DMS153 (cell line): ENCODE measurements at places on chromosomes 4 and X.

- DNase-seq = no peak
Observed at GRCh38 chr4:48017108-48017571, 568 bp downstream of the NIPAL1 start.

- DNase-seq = peak; percentile 40
Observed at GRCh38 chrX:34656842-34657725, at the start of gene TMEM47. Gene TMEM47 (minus strand): TSS chrX:34657285. CDS start chrX:34657029, 256 bp downstream.

GRCh38 chr4:108492816-108493595, 127.4 kb upstream of the RPL34 start:
- DNase-seq = no peak

DNA sequence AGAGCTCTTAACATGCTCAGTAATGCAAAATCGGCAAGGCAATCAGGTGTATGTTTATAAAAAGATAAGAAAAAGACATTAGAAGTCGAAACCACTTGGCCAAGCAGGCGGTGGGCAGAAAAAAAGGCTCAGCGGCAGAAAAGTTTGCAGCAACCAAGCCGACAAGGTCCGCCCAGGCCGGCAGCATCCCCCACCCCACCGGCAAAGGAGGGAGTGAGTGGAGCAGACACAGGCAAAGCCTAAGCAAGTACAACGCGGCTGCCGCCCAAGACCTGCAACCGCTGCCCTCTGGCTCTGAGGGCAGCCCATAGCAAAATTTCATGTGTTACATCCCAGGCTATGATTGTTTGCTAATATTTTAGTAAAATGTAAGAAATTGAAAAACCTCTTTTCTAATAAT, 125.4 kb upstream of the ZCCHC13 start:
- no peak for DNase-seq

DNA sequence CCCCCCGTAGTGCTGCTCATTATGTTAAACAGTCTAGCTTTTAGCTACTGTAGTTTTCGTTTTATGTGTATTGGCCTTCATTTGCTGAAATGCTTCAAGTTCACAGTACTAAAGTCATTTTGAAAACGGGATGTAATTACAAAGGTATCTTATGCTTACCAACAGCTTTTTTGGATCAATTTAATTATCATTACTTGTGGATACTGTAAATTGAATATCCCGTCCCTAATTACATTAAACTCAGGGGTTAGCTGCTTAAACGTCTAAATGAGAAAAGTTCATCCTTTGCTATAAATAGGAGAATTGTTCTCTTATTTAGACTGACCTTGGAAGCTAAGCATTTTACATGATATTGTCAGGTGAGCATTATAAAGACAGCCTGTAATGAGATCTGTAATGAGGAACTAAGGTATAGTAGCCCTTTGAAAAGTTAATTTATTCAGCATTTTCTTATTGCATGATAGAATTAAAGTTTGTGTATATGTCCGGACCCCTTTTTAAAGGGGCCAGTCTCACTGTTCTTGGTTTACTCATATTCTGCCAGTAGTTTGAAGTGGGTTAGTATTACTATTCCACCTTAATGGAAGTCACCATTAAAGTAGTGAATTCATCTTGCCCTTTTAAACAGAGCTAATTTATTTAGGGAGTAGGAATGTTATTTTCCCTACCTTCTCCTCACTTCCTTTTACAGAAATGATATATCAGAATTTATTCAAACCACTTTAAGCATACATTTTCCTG, 252.6 kb downstream of the TENM3 start:
- DNase-seq = no peak

DNA sequence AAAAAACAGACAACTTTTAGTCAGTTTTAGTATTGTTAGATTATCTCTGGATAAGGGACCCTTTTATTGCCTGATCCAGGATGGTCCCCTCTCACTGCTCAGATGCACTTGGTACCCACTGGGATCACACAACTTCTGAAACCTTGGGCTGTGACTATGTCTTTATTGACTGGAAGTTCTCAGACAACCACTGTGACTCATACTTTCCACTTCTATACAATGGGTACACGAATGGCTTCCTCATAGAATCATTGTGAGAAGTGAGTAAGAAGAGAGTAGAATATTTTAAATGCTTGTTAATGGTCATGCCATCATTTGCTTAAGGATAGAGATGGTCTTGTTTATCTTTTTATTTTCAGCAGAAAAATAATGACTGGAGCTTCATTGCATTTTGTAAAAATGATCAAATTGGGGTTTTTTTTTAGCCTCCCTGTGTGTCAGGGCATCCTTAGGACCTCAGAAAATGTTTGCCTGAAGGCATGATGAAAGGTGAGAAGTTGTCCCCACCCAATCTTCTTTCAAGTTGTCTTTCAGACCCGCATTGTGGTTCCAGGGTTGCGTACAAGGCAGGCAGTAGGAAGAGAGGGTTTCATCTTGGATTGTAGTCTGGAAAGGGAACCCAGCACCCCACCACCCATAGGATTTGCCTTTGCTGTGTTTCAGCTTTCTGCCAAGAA, 115.1 kb downstream of the CPEB2 start:
- no peak for DNase-seq

GRCh38 chrX:8405631-8406030, 59.0 kb upstream of the VCX3B start:
- no peak for DNase-seq

DNA sequence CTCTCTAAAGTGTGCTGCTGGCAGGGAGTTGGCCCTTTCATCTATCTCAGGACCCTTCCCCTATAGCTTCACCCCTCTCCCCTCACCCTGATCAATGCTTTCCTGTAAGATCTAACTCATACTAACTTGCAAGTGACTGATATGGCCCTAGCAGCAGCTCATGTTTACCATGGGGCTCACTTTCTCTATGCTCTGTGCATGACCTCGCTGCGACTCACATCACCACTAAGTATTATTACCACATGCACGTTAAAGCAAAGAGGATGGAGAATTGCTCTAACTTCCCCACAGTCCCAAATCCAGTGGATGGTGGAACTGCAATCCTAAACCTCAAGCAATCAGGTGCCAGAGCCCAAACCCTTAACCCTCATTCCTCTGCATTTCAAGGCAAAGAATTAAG, 626.6 kb downstream of the MID1IP1 start:
- DNase-seq = no peak
